Spleen (tissue), 13 donors: ENCODE measurements at places on chromosomes 12 and 14. TPM values are rescaled to one million over a fixed set of nuclear protein-coding genes. Genes with fewer than 3 reads are reported as not detected.
A peak's percentile ranks its signal among the peaks of the same experiment; 100 is the strongest.

The TMEM117 gene
- 4.6 TPM for total RNA-seq

- DNase-seq: no peak
These were observed 34.3 kb upstream of the DCN start for GRCh38 chr12:91216871-91217270.

DNA sequence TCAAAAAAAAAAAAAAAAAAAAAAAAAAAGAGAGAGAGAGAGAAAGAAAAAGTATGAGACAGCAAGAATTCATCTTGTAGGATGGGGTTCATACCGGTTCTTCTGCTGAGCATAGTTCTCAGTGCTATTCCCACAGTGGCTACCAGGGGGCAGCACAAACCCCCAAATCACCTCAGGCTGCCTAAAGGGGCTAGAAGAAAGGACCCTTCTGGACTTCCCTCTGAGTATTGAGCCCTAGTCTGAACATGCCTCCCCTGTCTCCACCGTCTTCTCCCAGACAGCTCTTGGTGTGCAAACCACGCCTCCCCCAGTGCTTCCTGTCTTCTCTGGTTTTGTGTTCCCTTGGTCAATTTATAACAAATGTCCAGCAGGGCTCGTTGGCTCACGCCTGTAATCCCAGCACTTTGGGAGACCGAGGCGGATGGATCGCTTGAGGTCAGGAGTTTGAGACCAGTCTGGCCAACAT lies 31.3 kb upstream of the SMUG1 start:
- DNase-seq: no peak

The CLEC2A gene
- total RNA-seq: not detected

The FAM186B gene
- total RNA-seq: 0.67 TPM

- no peak for DNase-seq
These were observed 46.5 kb downstream of the PTPRB start for GRCh38 chr12:70590549-70591226.

GRCh38 chr14:65168840-65169239 lies 66.5 kb upstream of the MAX start:
- DNase-seq: no peak

DNA sequence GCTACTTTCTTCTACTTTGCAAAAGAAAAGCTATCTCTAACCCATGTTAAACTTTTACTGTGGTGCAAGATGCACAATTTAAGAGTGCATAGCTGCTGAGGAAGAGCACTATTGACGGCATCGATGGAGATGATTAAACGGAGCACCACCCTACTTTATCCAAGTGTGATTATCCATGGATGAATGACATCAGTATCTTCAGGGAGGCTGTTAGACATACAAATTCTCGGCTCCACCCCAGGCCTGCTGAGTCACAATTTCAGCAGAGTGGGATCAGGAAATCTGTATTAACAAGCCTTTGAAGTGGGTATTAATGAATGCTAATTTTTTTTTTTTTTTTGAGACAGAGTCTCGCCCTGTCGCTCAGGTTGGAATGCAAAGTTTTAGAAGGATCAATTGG lies 16.2 kb downstream of the SLC2A14 start:
- DNase-seq: no peak

DNA sequence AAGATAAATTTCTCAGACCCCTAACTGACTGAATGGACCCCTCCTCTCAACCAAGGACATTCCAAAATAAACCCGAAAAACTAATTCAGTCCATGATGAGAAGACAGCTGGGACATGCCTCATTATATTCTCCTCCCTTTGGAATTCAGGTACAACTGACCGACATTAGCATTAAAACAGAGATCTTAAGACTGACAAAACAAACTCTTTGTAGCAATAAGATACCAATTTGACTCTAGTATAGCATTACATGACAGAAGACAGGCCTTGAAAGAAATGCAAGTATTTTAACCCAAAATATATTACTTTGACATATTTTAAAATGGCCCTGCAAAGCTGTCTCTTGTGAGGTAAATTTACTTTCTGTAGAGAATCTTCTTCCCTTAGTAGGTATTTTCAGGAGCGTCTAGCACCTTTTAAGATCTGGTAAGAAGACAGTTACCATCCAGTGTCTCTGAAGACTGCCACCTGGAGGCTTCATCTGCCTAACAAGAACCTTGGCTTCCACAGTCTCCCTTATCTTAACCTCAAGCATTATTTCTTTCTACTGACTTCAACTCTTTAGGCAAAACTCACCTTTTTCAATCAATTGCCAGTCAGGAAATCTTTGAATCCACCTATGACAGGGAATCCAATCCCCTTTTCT lies 957.5 kb downstream of the SLC6A15 start:
- DNase-seq: no peak

The NPFF gene
- not detected for total RNA-seq

DNA sequence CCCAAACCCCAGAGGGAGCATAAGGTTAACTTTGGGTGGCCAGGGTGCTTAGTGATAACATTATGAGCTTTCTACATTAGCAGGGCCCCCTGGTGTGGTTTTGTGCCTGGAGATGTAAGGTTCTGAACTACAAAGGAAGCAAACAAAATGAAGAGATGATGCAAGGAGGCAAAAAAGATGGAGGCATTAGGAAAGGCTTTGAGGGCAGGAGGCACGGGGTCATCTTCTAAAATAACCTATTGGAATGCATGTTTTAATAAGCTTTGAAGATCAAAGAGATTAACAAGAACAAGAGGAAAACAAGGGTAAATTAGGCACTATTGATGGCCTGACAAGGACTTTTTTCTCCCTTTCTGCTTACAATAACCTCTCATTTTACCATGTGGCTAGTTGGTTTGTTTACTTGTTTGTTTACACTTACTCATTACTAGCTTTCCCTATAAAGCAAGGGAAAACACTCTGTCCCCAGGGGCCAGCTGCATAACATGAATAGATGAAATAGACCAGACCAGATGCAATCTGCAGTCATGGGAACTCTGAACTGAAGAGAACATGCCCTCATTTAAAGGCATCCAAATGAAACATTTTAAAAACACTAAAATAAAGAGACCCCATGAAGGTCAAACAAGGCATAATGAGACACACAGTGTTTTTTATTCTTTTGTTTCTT lies 390.3 kb downstream of the DIO2 start:
- DNase-seq: no peak

DNA sequence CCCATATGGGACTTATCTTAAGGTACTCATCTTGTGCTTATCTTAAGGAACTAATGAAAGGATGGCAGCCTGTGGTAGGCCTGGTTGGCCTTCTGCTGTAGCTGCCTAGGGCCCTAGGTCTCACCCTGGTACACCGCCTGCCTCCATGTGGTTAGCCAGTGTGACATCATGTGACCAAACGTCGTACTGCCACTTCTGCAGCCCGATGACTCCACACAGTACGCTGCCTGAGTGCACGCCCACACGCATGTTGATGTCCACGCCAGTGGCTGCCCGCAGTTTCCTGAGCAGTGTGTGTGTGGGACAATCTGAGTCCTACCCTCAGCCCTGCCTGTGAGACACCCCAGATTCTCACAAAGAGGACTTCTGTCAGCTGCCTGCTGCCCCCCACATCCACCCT lies 5.1 kb downstream of the ADCY4 start:
- DNase-seq: peak; percentile 94

DNA sequence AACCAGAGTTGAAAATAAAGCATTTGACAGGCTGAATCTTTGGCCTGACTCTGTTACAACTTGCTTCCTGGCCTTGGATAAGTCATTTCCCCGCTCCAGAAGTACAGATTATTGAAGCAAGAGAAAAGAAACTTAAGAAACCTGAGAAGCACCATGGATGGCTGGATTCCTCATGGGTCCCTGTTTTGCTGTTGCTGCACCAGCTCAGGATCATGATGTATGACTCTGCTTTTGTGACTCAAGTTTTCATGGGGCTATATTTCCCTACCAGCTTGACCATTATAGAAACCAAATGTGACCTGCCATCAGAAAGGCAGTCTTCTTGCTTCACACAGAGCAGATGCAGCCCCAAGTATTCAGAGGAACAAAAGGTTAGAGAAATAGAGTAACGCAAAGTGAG lies 921.8 kb downstream of the BCL11B start:
- DNase-seq: no peak

DNA sequence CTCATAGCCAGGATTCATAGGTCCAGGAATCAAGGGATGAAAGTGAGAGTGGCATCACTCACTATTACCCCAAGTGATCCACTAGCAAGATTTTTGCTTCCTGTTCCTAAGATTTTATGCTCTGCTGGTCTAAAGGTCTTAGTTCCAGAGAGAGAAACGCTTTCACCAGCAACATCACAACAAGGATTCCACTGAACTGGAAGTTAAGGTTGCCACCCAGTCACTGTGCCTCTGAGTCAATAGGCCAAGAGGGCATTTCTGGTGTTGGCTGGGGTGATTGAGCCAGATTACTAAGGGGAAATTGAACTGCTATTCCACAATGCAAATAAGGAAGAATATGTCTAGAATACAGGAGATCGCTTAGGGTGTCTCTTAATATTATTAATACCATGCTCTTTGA lies 142.5 kb upstream of the ARID2 start:
- no peak for DNase-seq

DNA sequence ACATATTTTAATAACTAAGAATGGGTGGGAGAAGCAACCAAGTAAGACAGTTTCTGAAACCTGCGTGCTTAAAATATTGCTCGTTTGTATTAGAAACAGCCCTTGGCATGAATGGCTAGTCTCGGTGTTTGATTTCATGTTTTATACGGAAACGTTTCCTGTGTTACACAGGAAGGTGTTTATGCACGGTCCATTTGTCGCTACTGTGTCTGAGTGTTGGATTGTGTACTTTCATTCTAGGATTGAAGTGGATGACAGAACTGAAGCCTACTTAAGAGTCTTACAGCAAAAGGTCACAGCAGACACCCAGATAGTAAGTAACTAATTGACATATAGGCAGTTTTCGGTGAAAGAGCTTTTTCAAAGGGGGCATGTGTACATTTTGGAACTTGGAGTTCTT lies 19.6 kb downstream of the PIWIL1 start:
- DNase-seq: no peak

DNA sequence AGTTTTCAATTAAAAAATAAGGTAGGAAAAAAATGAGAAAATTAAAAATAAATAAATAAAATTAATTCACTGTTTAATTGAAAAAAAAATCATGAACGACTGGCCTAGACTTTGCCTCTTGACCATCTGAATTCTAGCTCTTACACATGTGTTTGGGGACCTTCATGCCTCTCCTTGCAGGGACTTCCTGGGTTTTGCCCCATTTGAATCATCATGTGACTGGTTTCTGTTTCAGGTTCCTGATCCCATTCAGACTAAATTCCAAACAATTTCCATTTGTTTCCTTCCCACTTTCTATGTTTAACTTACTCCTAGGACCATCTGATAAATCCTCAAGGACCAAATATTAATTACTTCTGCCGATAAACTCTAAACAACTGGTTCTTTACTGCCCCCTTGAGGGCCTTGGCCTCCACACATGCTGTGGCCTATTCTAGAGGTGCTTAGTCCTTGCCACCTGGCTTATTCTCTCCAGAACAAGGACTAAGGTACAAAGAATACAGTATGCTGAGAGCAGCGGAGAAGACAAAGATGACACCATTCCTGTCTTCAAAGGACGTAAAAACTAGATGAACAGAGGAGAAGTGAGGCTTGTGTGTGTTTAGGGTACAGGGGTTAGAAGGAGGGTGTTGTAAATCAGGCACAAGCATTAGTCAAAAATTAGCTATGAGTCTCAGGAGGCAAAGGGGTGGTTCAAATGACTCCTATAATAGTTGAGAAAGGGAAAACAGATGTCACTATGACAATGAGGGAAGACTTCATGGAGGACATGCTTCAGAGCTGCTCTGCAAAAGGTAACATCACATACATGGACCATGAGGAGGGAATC lies 125.8 kb upstream of the AVPR1A start:
- DNase-seq: no peak

DNA sequence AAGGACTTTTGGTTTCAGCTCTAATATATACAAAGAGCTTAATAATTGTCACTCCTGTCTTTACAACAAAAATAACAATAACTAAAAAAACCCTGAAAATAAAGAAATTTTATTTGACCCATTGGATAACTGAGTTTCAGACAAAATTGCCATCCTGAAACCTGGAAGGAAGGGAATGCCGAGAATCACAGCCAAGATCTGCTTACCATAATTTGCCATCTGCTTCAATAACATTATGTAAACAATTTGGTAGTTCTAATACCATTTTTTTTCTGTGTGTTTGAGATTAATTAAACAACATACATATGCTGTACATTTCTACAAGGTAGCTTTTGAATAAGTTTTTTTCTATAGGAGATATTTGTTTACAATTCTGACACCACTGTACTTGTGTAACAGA lies 596.3 kb upstream of the MGAT4C start:
- DNase-seq: no peak
